Osteoblast (primary cell): ENCODE measurements at places on chromosomes 5 and 9.

DNA sequence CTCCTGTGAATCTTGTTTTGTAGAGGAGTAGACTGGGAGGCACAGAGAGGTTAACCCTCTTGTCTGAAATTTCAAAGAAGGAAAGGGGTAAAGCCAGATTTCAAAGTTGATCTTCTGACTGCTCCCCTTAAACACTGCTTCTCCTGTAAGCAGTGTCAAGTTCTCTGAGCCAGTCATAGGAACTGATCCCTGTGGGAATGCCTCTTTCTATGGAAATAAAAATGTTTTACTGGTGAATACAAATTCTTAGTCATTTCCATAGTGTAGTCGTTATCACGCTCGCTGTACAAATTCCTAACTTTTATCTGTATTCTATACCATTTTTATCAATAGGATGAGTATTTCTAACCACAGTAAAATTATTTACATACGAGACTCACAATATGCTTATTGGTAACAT is 66.3 kb upstream of the PRRC1 start:
- no peak for DNase-seq

- DNase-seq, result peak; percentile 97
These were observed 222.4 kb downstream of the MAPKAP1 start for GRCh38 chr9:125484350-125485282.

- DNase-seq, result no peak
These were observed 53.8 kb downstream of the CAST start for GRCh38 chr5:96716007-96716406.

GRCh38 chr9:136339173-136339957 is 12.0 kb downstream of the GPSM1 start:
- peak; percentile 98 for DNase-seq

- peak; percentile 86 for DNase-seq
These were observed 70.5 kb downstream of the SNX24 start for GRCh38 chr5:122915717-122916461.

GRCh38 chr5:95424526-95424925 is 33.4 kb downstream of the FAM81B start:
- no peak for DNase-seq

DNA sequence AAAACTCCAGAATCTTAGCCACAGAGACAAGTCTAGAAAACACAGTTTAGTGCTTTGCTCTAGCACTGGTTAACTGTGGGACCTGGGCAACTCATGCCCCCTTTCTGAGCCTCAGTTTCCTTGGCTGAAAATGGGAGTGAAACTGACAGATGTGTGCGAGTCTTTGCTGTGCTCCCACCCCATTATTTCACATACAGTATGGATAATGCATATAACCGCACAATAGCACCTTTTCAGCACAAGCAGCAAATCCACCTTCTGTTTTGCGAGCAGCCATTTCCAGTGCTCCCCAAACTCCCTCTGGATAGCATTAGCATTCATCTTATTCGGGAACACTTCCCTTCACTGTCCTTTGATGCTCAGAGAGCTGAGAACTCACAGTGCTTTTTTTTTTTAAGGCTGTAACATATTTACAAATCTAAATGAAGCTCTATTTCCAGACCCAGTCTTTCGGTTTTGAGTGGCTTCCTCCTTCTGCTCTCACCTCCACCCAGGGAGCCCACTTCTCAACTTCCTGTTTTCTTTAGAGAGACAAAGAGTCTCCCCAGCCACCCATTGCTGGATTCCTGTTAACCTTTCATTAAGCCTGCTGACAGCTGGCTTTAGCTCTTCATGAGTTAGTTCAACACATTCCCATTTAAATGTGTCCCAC is 49.2 kb downstream of the TIMD4 start:
- no peak for DNase-seq

DNA sequence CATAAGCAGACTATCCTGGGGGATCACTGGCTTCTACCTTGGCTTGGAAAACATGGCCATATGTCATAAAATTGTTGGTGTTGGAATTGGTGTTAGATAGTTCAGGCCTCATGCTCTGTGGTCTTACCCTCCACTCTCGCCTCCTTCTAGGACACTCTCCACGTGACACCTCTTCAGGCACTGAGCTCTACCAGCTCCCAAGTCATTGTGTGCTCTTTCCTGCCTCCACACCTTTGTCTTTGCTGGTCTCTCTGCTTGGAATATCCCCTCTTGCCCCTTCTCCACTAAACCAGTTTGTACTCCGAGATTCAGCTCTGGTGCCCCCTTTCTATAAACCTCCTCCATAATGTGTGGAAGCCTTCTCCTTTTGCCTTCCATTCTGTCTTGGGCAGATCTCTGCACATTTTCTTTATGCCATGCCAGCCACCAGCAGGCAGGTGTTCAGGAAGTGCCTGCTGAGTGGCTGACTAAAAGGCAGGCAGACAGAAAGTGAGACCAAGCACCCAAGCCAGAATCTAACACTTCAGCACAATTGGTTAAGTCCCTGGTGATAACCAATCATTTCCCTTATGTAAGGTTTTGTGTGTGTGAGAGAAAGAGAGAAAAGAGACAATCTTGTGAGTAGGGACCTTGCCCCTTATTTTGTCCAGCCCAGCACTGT is 37.7 kb downstream of the SAR1B start:
- DNase-seq, result no peak

DNA sequence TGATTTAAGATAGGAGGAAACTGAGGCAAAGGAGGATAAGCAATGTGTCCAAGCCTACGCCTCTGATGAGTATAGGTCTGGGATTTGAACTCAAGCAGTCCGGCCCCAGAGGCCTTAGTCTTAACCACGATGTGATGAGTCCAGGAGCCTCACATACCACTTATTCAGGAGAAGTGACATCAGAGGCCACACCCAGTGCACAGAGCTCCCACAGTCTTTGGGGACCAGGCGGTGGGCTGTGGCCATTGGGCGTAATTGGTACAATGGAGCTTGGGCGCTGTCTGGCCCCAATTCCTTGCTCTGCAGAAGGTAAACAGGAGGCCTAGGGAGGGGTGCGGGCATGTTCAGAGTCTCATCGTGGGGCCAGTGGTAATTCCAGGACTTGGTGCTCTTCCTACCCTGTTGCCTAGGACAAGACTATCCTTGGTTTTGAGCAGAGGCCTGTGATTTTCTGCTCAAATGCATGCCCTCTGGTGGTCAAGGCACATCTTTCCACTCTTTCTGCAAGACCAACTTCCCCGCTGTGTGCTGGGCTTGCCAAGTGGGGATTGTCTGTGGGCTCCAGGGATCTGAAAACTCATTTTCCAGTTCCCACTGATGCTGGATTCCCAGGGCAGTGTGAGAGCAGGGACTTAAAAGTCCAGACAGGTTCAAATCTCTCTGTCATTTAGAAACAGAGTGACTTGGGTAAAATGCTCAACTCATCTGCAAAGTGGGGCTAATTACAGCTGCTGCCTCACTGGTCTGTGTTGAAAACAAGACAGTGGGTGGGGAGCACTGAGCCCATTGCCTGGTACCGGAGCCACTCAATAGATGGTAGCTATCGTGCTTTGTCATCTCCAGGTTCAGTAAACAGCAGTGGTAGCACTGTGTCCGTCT is 15.8 kb downstream of the NDST1 start:
- DNase-seq, result peak; percentile 96

DNA sequence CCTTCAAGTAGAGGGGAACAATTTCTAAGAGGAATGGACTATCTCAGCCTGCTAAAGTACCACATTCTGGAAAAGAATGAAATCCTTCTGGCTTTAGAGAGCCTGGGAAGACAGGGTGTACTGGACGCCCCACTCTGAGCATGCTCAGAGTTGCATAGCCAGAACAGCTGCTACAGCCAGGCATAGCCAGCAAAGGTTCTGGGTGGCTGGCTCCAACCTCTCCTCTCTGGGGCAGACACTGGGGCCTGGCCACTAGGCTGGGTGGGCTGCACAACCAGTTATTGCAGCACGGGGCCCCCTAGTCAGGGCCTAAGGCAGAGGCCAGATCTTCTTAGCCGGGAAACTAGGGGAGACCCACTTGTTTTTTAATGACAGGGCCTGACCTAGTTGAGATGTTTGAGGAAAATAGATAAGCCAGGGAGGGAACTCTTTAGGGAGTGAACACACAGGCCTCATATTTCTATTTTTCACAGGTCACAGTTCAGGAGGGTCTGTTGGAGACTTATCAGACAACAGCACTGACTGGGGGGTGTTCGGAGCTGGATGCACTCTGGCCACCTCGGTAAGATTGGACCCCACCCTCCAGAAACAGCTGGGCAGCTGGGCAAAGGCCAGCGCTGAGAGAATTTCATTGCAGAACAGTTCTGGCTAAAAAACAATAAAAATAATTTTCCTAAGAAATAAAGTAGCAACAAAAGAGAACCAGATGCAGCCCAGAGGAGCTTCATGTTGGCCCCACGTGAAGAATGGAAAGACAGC is 142.9 kb downstream of the LPAR1 start:
- no peak for DNase-seq

GRCh38 chr9:127196826-127197145 is 67.8 kb upstream of the GARNL3 start:
- no peak for DNase-seq

GRCh38 chr5:142506756-142507155 is 179.1 kb downstream of the FGF1 start:
- no peak for DNase-seq

GRCh38 chr5:21834863-21835262 is 1018.3 kb downstream of the CDH12 start:
- DNase-seq, result no peak

GRCh38 chr5:35281613-35282012 is 51.3 kb upstream of the PRLR start:
- DNase-seq, result no peak
